Left ventricle myocardium superior (tissue), 1 donor: ENCODE measurements at places on chromosomes 4 and X. TPM values are rescaled to one million over a fixed set of nuclear protein-coding genes. Genes with fewer than 3 reads are reported as not detected.

Gene CLGN
- total RNA-seq: 91.1 TPM

Gene ENPEP
- 2.7 TPM for total RNA-seq

Gene FAM9B
- not detected for total RNA-seq

Gene PPP1R2C
- total RNA-seq: not detected

Gene KLF8
- 3.4 TPM for total RNA-seq

Gene HMGB3
- total RNA-seq: 7.2 TPM

Gene CT45A10
- not detected for total RNA-seq

Gene GAGE1
- total RNA-seq: not detected

- peak; percentile 57 for DNase-seq
Measured at GRCh38 chrX:71253253-71254091, 468 bp downstream of the ZMYM3 start.

DNA sequence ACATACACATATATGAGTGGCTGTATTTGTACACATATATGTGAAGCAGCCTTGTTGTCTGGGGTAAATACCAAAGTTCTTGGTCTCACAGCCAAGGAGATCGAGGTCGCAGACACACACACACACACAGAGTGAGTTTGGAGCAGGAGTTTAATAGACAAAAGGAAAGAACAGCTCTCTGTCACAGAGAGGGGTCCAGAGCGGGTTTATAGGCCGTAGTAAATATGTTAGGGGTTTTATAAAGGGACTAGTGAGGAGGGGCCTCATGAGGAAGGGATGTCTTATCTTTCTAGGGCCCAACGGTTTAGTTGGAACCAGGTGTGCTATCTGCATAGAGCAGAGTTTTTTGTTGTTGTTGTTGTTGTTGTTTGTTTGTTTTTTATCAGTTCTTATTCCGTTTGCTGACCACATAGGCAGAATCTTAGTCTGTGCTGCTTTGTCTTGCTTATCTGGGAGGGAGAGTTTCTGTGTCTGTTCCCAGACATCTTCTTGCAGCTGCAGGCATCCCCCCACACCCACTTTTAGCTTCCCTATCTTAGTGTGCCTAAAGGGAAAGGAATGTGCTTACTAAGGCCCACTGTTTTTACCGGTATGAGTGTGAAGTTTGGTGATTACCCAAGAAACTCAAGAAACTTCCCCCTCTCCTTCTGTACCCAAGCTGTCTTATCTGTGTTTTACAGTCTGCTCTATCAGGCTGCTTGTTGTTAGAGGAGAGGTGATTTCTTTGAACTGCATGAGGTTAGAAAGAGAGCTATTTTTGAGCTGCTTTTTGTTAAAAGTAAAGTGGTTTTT lies 91.9 kb downstream of the TENT5D start:
- no peak for DNase-seq

DNA sequence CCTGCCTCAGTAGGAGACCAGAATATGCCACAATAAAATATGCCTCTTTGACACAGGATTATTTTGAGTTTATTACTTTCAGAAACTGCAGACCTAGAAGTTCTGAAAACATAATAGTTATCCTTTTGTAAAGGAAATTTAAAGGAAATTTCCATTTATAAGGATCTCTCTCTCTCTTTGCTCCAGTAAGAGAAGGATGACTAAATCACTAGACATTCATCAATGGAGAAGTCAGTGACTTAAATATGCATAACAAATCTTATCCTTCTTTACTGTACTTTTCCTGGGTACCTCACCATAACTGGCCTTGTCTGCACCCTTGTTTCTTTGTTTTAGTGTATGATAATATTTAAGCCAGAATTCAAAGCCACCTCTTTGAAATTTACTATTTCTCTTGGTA lies 28.3 kb upstream of the OPHN1 start:
- DNase-seq: no peak

DNA sequence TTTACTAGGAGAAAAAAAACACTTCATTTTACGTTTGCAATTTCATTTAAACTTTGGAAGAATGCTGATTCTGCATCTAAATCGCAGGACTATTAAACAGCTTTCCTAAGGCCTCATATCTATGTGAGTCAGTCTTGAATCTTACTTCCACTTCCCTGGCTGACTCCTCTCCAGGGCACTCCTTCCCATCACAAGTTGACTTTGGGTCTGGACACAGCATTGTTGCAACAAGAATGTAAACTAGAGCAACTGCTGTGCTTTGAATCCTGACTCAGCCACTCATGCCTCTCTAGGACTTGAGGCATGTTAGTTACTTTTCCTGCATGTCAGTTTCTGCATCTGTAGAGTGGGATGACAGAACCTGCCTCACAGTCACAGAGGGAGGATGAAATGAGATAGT lies 413.8 kb downstream of the FAT4 start:
- DNase-seq: no peak

DNA sequence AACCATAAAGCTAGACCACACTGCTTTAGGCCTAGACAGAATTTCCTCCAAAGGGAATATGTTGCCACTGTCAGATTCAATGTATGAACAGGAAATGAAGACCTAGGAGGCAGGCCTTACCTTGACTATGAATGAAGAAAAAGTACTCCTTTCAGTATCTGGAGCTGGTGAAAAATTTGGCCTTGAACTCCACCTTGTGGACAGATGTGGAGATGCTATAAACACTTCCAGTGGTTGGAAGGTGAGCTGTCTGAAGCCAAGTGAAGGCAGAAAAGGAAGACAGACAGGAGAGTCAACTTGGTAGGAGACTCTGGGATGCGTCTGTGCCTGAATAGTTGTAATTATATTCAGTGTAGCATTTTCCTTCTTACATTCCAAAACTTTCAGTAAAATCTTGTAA lies 17.2 kb downstream of the SPIN3 start:
- no peak for DNase-seq

GRCh38 chrX:154046031-154046781 lies 26.5 kb upstream of the IRAK1 start:
- peak; percentile 44 for DNase-seq

DNA sequence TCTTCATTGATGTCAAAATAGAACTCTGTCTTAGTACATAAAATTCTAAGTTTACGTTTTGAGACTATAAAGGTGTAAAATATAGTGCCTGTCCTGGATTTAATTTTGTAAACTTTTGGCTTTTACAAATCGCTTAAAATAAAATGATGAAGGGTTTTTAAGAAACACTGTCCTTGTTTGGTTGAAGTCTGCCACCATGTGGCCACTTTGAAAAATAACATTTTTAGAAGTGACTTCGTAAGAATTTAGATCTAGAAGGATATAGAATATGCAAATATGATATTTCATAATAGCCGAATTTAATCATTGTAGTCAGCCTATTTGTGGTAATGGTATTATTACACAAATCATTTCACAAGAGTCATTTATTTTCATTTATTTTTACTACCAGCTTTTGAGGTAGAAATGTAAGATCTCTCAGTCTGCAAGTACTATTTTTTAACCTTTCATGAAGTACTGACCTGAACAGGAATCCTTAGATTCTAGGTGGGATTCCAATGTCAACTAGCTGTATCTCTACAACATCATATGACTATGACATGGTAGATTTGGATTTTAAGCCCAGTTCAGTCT lies 31.0 kb upstream of the FAT4 start:
- DNase-seq: no peak

DNA sequence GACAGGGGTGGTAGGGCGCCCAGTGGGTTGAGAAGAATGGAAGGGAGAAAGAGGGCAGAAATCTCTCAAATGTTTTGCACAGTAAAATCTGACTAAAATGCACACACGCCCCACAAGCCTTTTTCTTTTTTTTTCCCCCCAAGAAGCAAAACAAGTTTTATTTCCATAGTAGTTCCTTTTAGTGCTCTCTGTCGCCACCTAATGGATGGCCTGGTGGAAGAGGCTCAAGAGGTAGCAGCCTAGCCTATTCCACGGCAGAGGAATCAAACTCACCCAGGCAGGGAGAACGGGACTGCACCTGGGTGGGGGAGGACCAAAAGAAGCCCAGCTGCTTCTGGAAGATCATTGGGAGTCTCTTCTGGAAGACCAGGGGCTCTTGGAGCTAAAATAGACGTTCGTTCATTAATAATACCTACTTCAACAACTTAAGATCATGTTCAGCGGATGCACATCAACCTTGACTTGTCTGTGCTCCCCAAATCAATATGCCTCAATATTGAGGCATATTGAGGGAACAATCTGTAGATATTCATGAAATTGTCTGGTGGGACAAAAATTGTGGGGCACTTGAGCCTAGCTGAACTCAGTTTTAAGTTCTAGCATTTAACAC lies 31.6 kb upstream of the IRAK1 start:
- peak; percentile 68 for DNase-seq

DNA sequence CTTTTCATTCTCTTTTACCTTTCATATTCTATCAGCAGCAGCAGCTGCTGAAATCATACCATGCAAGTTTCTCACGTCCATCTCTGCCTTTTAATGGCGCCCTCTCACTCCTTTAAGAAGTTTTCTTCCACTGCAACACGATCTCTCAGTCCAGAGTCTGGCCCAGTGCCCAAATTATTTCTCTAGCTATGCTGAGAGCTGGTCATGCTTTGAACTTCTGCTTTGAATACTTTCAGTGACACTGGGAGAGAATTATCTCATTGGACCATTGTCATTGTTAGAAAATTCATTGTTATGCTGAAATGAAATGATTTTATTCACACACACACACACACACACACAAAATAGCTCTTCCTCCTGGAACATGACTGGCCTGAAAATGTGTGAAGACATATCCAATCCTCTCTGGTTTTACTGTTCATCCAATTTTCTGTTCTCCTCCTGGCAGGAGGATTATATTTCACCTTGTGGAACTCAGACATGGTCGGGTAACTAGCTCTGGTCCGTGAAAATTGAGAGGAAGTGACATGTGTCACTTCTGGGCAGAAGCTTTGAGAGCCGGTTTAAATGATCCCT lies 1.3 kb upstream of the PDHA1 start:
- no peak for DNase-seq

DNA sequence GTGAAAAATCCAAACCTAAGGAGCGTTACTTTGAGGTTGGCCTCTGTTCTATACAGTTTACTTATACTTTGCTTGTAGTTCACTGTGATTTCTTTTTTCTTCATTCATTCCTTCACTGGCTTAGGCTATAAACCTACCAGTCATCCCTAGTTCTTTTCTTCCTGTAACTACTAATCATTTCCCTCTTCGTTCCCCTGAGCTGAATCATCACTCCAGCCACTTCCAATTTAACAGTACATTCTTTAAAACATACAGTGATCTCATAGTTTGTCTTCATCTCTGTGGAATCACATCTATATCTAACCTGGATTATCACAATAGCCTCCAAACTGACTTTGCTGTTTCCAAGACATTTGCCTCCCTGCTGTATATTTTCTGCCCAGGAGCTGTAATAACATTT lies 25.2 kb upstream of the NPFFR2 start:
- DNase-seq: no peak

DNA sequence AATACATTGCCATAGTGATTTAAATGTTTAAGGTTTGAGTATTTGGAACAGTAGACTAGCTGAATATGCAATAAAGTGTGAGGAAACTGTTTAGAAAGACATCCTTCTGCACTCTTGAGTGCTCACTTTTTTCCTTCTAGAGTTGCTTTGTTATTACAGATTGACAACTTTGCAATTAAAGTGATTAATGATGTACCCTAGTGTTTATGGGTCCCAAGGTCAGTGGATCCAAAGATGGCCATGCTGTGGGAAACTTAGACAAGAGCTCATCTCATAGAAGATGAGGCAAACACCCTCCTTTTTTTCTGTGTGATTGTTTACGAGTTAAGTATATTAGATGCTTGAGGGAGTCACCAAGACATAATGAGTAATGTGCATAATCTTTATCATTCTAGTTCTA lies 118.8 kb downstream of the PDLIM5 start:
- DNase-seq: no peak

DNA sequence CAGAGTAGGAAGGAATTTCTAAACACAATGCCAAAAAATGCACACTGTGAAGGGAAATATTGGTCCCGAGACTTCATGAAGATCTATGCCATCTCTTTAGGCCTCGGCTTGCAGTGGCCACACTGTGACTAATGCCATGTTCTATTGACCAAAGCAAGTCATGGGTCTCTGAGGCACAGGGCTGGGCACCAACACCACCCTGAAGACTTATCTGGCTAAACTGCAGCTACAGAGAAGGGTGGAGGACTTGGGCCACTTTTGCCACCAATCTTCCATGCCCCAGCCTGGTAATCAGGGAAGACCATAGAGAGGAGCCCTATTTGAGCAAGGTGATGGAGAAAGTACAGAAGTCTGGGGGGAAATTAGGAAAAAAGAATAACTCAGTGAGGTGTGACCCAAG lies 42.1 kb downstream of the HMX1 start:
- DNase-seq: no peak

- peak; percentile 10 for DNase-seq
Measured at GRCh38 chr4:7608046-7608445, 173.3 kb upstream of the PSAPL1 start.

- no peak for DNase-seq
Measured at GRCh38 chr4:22962295-22962694, 269.6 kb downstream of the GBA3 start.

DNA sequence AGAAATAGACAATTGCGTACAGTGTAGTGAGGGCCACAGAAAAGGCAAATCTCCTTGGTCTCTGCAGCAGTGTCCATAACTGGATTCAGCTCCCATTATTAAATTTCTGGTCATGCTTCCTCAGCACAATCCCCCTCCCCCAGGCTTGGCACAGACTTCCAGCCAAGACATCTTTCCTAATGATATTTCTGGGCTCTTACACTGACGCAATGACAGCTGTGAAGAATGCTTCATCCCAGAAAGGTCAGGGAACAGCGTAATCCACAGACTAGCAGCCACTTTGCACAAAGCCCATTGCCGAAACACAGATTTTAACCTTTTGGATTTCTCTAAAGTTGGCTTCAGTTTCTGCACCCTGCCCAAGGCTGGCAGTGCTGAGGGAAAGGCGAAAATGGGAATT lies 597.6 kb upstream of the CPEB2 start:
- DNase-seq: no peak

DNA sequence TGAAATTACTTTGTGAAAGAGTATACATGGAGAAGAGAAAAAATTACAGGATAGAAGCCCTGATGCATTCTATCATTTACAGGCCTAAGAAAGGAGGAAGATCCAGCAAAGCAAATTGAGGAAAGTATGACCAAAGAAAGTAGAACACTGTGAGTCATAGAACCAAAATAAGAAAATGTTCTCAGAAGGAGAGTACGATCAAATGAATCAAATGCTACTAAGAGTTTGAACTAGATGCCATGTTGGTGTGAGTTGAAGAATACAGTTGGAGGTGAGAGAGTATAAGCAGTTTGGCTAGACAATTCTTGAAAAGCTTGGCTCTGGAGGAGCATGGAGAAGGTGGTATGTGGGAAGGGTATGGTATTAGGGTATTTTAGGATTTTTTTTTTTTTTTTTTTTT lies 161.8 kb downstream of the RPA4 start:
- no peak for DNase-seq

GRCh38 chrX:47578692-47579091 lies 3.5 kb upstream of the TIMP1 start:
- DNase-seq: no peak

DNA sequence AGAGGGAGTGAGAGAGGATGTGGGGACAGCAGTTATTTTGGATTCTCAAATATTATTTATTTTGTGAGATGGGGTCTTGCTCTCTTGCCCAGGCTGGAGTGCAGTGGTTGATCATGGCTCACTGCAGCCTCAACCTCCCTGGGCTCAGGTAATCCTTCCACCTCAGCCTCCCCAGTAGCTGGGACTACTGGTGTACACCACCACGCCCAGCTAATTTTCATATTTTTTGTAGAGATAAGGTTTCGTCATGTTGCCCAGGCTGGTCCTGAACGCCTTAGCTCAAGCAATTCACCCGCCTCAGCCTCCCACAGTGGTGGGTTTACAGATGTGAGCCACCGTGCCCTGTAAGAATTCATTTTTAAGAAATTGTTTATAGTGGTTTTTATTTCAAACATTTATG lies 61.2 kb downstream of the FHDC1 start:
- DNase-seq: no peak
